Vagina (tissue), 2 donors: ENCODE measurements at places on chromosomes 12 and 14.

DNA sequence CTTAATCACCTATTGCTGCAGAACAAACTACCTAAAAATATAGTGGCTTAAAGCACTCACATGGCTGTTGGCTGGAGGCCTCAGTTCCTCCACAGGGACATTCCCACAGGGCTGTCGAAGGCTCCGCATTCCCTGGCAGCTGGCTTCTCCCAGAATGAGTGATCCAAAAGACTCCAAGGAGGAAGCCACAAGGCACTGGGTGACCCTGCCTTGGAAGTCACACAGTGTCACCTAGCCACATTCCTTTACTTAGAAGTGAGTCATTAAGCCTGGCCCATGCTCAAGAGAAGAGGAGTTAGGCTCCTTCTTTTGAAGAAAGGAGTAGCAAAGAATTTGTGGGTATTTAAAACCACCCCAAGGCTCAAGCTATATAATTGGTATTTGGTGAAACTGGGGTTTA is 63.9 kb upstream of the MAP1LC3B2 start:
- DNase-seq, result no peak

DNA sequence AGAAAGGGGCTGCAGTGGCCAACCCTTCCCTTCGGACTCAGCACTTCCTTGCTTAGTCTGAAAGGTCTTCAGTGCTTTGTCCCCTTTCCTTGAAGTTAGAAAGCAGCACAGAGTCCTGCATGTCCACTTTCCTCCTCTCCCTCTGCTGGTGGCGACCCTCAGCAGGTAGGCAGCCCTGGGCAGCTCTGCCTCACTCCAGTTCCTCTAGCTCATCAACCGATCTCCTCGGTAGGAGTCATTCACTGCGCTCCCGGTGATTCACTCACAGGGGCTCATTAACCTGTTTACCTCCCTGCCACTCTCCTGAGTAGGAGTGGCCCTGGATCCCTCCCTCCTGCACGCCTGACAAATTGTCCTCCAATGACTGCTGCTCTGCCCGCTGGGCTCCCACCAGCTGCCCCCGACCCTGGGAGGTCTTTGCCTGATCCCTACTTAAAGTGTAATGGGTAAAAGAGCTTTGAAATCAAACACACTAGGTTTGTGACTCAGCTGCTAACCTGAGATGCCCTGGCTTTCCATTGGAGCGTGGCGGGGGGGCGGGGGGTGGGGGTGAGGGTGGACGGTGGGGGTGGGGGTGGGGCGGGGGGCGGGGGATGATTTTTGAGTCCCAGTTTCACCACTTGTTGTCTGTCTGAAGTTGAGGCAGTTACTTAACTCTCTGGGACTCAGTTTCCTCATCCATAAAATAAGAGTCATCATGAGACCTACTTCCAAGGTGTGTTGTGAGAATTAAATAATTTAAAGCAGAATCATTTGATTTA is 4.2 kb downstream of the SCNN1A start:
- peak; percentile 89 for DNase-seq

DNA sequence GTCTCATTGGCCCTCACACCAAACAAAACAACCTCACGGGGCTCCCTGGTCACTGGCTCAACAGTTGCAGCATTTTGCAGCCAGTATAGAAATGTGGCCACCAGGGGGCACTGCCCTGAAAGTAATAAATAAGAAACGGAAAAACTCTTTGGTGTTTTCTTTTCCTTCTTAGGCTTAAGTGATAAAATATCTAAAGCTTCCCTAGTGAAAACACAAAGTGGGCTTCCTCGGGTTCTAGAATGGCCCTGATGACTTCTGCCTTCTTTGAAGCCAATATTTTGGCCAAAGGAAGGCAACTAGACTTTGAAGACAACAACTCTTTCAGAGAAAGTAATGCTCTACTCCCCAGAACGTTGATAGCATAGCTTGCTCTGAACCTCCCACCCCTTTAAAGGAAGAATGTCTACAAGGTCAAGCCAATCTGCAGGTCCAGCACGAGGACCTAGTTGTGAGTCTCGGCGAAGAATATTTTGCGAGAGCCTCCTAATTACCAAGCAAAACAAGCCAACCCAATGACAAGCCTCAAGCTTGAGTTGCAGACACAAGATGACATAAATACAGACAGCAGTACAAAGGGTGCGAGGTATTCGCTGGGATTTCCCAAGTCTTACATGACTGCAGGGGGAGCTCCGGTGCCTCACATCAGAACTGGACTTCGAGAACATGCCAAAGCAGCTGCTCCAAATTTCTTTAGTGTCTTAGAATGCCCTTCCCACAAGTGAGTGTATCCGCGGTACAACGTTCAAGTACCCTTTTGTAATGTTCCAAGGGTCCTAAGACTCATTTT is 2.6 kb downstream of the ITPK1 start:
- DNase-seq, result no peak

GRCh38 chr14:51331486-51332367 is 91.7 kb downstream of the TMX1 start:
- no peak for DNase-seq

- DNase-seq, result no peak
Measured at GRCh38 chr14:47392326-47392725, 283.1 kb downstream of the MDGA2 start.

DNA sequence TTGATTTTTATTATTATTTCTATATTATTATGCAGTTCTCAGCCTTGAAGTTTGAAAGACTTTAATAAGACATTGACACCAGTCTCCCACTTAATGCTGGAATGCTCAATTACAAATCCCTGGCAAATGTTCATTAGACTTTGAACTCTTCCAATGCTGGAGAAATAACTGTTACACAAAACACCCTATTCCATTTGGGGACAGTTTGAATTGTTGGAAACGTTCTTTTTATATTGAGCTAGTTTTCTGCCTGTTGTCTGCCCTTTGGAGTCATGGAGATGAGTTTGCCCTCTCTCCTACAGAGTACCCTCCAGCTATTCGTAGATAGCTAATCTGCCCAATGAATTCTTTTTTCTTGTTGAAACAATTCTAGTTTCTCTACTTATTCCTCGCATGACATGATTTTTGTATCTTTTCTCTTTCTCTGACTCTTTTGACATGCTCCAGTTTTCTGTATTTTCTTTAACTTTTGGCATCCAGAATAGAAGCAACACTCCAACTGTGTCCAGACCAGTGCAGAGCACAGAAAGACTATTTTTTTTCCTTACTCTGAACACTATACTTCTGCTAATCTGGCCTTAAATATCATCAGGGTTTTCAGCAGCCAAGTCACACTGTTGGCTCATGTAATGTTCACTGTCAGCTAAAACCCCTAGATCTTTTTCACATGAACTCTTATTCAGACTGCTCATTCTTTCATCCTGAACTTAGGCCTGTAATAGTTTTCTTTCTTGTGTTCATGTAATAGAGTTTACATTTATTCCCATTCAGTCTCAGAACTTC is 379.3 kb downstream of the RAD51B start:
- DNase-seq, result no peak

DNA sequence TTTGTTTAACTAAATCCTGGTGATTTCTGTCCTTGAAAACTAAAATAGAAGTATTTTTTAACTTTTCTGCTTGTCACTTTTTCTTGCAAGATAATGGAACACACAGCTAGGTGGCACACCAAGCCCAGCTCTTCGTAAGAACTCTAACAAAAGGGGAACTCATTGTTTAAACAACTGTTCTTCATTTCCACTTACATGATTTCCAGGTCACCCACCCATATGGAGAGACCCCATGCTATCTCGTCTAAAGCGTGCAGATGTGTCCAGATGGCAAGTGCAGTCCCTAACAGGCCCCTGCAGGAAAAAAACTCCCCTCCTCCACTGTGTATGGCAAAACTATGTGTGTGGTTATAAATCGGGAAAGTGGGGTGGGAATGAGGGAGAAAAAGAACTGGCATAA is 43.3 kb upstream of the NT5DC3 start:
- DNase-seq, result no peak

- DNase-seq, result no peak
Measured at GRCh38 chr14:96821501-96821900, 24.3 kb downstream of the VRK1 start.

- DNase-seq, result no peak
Measured at GRCh38 chr12:82357845-82358199, 365 bp downstream of the CCDC59 start.

DNA sequence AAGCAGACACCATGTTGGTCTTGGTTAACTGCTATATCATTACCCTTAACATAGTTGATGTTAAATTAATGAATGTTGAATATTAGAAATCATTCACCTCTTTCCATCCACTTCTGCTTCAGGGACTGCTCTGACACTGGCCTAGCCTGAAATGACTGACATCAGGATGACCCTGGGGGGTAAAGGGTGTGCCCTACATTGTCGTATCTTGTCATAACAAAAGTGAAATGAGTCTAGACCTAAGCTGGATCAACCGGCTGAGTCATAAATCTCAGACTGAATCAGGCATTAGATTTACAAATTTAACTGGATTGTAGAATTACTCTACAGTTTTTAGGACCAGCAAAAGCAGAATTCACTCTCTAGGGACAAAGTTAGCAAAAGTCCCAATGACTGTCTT is 35.3 kb downstream of the KICS2 start:
- no peak for DNase-seq

DNA sequence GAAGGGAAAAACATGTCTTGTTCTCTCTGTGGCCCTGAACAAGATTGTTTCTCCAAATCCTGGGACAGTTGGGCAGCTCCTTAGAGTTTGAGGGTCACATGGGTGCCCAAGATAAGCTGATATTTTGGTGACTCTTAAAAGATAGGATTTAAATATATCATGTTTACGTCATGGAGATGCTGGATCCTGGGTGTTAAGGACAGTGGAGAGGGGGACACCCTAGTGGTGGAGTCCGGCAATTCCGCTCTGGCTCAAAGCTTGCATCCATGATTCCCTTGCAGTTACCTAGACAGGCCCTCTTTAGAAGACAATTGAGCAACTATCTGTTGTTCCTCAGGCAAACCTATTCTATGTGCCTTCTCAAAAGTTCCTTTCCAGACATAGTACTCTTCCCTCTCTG is 101.8 kb downstream of the CMKLR1 start:
- no peak for DNase-seq

DNA sequence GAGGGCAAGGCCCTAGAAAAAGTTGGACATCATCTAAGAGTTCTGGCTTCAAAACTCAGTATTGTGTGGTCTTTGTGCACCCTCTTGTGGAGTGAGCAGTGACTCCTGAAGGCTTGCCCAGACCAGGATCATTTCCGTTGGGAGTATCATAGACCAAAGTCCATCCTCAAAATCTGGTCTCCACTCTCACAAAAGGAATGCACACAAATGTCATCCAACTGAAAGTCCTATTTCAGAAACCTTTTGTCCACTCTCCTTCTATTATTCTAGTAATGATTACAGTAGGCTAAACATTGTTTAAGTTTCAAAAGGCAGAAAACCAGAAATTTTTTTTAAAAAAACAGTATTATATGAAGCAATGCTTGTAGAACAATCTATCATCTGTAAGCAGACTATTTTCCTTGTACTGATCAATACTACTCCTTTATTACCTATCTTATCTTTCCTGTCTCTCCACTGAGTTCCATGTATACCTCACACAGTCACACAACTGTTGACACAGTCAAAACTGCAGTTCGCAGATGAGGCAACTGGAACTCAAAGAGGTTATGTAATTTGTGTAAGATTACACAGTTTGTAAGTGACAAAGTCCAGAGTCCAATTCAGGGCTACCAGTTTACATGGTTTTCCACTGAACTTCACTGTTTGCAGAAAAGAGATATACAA is 41.4 kb downstream of the COX16 start:
- no peak for DNase-seq

GRCh38 chr12:818733-819132 is 66.4 kb downstream of the WNK1 start:
- no peak for DNase-seq

DNA sequence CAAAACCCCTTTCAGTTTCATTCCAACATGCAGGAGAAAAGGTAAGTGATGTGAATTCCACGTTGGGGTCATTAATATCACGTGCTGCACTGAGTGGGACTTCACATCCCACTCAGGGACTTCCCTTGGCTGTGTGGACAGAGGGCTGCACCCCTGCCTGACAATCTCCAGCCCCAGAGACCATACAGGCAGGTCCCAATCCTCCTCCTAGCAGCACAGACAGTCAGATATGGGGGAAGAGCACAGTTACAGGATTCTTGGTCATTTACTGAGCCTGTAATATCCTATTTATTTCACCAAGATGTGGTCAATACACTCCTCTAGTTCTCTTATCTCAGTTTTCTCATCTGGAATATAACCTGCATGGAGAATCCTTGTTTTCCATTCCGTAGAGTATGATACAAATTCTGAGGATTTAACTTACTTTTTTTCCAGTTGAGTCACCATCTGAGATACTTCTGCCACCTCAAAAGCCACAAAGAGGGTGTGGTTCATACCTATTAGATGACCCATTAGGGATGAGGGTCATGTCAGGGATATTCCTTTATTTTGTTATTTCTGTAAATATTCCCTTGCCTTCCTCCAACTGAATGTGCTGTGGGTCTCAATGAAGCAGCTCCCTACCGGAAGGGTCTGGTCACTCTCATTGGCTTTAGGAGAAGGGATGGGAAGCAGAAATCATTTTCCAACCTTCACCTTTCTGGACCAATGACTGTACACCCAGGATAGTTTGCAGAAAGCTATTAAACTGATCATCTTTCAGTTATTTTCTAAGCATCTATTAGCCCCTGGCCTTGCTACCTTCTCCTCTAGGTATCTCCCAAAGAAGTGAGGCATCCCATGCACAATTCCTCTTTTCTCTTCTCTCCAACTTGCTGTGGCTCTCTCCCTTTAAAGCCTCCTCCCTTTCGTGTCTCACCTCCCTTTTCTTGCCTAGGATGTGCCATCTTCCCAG is 43.0 kb upstream of the NTF3 start:
- DNase-seq, result no peak

DNA sequence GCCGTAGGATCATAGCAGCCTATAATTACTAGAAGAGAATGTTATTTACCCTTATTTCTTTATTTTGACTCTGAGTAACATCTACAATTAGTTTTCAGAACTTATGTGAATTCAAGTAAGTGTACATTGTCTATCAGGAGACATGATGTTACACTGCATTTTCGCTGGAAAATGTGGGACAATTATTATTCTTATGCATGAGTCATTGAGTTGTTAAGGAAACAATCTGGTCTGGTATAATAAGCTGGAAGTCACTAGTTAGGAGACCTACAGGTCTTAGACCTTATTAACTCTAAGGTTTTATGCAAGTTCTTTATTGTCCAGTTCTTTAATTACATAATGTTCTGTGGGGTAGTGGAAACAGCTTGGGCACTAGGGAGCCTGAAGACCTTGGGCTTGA is 5.8 kb downstream of the KTN1 start:
- no peak for DNase-seq

GRCh38 chr14:101819251-101819990 is 57.9 kb downstream of the PPP2R5C start:
- DNase-seq, result no peak

DNA sequence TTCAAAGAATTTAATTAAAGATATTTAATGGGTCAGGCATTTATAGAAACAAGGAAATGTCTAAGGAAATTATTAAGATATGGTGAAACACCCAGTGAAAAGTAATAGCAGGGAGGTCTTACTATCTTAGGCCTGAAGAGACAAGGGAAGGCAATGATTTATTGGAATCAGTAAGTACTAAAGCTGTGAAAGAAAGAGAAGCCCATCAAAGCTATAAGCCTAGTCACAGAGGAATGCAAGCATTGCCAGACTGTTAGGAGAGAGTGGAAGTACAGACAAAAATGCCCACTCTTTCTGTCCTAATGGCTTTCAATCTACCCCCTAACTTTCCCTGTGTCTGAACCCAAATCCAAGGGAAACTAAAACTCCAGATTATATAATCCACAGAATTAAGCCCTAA is 69.2 kb upstream of the PIK3C2G start:
- DNase-seq, result no peak

- DNase-seq, result no peak
Measured at GRCh38 chr14:48373981-48374380, 698.6 kb upstream of the MDGA2 start.
